ENCODE measurements at places on chromosomes 12 and 14. TPM values are rescaled to one million over a fixed set of nuclear protein-coding genes. Genes with fewer than 3 reads are reported as not detected.

DNA sequence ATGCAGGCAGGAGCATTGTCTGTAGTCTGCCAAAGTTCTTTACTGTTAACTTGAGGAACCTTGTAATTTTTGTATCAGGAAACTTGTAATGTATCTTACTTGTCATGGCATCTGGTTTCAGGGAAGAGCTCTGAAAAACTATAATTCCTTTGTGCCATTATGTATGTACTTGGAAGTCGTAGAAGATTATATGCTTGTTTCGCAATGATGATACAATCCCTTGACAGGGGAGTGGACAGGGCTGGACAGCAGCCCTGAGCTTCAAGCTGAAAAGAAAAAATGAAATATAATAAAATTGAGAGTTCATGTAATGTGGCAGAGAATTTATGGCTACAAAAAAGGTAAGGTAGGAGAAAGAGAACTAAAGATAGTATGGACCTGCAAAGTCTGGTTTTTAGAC is 7.4 kb upstream of the DLGAP5 start:
- DNase-seq = no peak

DNA sequence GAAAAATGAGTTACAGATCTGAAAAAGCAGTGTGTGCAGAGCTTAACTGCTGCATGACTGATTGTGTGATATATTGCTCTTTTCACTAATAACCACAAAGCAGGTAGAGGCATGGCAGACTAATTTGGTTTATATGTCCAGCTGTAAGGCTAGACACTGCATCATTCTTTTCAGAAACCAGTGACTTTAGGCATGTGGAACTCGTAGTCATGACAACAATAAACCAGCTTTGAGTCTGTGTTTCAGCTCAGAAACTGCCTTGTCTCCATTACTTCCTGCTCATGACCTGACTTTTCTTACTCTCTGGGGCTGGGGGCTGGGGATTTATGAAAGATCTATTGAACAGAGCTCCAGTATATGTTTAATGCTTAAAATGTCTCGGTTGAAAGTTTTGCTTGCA is 146.8 kb upstream of the LRIG3 start:
- DNase-seq = no peak

GRCh38 chr14:52429451-52429850 is 115.3 kb downstream of the PTGER2 start:
- no peak for DNase-seq

GRCh38 chr14:95763875-95764274 is 50.0 kb upstream of the TCL1A start:
- no peak for DNase-seq

DNA sequence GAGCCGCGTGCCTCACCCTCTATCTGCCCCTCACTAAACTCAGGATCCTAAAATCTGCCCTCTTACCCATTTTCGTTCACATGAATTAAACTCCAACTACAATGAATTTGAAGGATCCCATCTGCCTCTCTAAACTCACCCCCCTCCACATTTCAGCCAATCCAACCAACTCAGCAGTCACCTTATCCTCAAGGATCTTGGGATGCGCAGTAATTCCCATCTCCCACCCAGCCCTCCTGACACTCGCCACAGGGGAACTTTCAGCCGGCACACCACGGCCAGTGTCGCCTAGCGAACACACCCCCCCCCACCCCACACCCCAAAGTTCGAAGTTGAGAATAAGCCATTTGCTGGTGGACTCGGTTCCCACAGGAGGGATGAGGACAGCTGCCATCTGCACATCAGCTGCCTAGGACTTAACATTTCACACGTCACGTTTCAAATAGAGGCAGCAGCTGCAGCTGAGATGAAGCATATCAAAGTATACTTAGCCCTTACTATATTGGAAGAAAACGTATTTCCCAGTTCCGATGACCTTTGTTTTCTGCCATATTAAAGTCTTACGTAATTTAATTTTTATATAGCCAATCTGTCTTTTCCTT is 8.7 kb upstream of the SELPLG start:
- DNase-seq = no peak

DNA sequence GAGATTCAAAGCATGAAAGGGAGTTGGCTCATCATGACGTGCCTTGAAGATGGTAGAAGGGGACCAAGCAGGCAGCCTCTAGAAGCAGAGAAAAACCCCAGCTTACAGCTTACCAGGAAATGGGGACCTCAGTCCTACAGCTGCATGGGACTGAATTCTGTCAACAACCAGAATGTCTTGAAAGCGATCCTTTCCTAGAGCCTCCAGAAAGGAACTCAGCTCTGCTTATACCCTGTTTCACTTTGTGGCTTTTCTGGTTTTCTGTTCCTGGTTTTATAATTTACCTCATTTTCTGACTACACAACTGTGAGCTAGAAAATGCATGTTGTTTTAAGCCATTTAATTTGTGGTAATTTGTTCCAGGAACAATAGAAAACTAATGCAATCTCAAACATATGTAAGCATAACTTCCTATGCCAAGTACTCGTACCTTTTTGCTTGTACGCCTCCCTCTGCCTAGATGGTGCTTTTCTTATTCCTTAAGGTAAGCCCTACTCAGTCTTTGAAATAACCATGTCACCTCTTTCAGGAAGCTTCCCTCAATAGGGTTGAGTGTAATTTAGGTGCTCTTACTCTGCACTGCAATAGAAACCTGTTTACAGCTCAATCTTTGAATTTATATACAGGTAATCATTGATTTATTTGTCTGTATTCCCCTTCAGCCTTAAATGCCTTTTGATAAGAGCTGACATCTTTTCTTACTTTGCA is 348.8 kb downstream of the TMEM117 start:
- no peak for DNase-seq

The TPH2 gene
- total RNA-seq = not detected

Data from left ventricle myocardium superior (tissue), 1 donor.